GM13977 (cell line): ENCODE measurements at places on chromosomes 16 and 17.

- DNase-seq, result no peak
Observed at GRCh38 chr16:77692612-77693011, 29.7 kb upstream of the NUDT7 start.

- no peak for DNase-seq
Observed at GRCh38 chr16:25841761-25842160, 150.0 kb downstream of the HS3ST4 start.

- peak; percentile 82 for DNase-seq
Observed at GRCh38 chr16:2838928-2839327, 8.8 kb downstream of the ZG16B start.

GRCh38 chr17:78120971-78121800 is 7.4 kb downstream of the TMC6 start:
- no peak for DNase-seq

GRCh38 chr17:77354670-77355455 is 214.1 kb downstream of the SEC14L1 start:
- no peak for DNase-seq

DNA sequence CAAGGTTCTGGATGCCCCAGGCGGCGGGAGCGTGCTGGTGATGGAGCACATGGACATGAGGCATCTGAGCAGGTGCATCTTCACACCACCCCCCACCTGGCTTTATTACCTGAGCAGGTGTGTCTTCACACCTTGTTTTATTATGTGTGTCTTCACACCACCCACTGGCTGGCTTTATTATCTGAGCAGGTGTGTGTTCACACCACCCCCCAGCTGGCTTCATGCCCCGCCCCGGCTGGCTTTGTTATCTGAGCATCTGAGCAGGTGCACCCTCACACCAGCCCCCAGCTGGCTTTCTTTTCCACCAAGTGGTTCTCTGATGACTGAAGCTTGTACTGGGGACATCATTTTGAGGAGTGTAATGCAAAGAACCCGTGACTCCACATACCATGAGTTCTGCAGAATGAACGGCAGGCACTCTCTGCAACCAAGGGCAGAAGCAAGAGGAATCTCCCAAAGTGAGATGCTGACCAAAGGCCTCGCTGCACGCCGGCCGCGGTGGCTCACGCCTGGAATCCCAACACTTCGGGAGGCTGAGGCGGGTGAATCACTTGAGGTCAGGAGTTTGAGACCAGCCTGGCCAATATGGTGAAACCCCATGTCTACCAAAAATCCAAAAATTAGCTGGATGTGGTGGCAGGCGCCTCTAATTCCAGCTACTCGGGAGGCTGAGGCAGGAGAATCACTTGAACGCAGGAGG is 2.6 kb downstream of the FN3KRP start:
- no peak for DNase-seq

GRCh38 chr16:22721511-22722100 is 92.4 kb upstream of the HS3ST2 start:
- DNase-seq, result no peak

- DNase-seq, result no peak
Observed at GRCh38 chr16:69466547-69466946, 42.1 kb downstream of the CYB5B start.

DNA sequence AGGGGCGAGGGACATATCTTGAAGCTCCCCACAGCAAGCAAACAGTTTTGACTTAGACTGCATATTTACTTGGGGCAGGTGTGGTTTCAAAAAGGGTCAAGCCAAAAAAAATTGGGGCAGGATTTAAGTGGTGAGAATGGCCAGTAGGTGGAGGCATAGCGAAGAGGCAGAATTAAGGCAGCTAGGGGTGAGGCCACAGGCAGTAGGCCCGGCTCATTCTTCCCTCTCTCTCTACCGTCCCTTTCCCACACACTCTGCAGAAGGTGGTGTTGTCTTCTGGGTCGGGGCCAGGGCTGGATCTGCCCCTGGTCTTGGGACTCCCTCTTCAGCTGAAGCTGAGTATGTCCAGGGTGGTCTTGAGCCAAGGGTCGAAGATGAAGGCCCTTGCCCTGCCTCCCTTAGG is 2.6 kb downstream of the SHBG start:
- peak; percentile 75 for DNase-seq

GRCh38 chr16:2194852-2195321 is 1.5 kb downstream of the CASKIN1 start:
- DNase-seq, result peak; percentile 80

GRCh38 chr16:63577891-63578290 is 1541.7 kb upstream of the CDH8 start:
- no peak for DNase-seq

DNA sequence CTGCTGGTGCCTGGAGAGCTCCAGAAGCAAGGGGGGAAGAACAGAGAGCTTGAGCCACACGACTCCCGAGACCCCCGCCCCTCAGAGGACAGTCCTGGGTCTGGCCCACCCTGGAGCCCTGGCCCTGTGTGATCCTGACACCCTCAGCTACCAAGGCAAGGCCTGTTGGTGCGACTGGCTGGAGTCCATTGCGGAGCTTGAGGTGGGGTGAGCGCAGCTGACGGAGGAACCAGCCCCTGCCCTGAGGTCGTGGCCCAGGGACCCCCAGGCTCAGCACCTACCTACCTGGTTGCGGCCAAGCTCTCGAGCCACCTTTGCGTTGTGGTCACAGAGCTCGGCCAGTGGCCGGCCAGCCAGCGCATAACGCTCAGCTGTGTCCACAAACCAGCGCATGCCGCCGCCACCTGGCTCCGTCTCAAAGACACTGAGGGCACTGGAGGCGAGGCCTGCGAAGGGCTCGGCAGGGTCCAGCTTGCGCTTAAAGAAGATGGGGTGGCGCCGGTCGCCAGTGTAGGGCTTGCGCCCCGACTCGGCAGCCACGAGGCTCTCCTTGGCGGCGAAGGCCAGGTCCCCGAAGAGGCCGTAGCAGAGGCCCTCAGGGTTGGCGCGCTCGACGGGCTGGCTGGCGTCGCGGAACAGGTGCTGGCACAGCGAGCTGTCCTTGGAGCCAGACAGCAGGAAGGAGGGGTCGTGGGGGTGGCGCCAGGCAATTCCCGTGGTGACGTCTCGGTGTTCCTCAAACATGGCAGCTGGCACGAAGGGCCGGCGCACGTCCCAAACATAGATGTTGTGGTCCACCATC is 2.5 kb upstream of the JMJD8 start:
- no peak for DNase-seq

- DNase-seq, result no peak
Observed at GRCh38 chr17:17748179-17748578, 66.9 kb downstream of the RAI1 start.
